ENCODE measurements at places on chromosomes 4 and X.

DNA sequence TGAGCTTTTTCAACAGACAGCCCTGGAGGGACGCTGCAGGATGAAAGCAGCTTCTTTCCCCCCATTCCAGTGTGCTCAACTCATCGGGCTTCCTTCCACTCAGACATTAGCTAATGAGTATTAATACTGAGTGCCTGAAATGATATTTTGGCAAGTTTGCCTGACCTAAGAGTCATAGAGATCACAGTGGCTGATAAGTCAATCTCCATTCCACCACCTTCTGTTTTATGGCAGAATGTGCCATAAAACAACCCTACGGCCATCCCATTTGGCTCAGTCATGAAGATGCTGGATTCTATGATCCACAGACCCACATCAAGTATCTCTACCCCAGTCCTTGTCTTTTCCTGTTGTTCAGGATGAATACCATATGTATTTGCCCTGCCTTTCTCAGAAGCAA is 48.3 kb upstream of the MAB21L2 start:
- DNase-seq = no peak

DNA sequence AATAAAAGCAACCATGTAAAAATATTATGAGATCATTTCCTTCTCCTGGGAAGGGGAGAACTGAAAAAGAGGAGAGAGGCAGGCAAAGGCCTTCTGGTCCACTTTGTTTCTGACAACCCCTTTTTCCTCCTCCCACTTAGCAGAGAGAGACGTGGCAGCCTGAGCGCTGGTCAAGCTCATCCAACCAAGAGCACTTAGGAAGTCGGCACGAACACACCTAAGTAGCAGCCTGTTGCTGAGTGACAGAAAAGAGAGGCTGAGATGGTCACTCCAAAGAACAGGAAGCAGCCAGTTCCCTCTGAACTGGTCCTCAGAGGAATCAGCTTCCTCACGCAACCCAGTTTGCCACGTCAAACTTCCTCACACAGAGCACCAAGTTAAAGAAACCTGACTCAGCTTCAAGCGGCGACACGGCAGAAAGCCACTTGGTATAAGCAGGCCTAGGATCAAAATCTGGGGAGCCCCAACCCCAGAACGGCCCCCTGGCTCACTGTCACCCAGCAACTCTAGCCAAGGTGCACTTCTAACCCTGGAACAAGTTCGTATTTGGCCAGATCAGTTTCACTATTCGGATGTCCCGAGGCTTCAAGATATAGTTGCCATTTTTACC is 861 bp downstream of the SEC24D start:
- peak; percentile 90 for DNase-seq

- no peak for DNase-seq
Measured at GRCh38 chrX:133215017-133215416, 3.1 kb downstream of the TFDP3 start.

- DNase-seq = no peak
Measured at GRCh38 chrX:81240701-81241331, 38.9 kb downstream of the SH3BGRL start.

GRCh38 chr4:80711956-80712355 is 318.6 kb upstream of the BMP3 start:
- DNase-seq = no peak

DNA sequence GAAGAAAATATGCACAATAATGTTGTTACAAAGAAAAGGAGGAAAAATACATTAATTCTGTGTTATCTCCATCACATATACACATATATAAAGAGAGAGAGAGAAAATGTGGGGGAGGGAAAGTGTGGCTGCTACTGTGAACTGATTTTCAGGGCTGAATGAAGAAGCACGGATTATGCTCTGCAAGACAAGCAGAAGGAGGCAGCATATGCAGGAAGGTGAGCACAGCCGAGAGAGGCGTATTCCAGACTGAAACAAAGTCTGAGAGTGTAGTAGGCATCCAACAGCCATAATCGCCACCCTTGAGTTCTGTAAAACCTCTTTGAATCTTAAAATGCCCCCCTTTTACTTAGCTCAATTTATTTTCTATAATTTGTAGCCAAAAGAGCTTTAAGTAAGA is 1081.8 kb upstream of the GRID2 start:
- no peak for DNase-seq

DNA sequence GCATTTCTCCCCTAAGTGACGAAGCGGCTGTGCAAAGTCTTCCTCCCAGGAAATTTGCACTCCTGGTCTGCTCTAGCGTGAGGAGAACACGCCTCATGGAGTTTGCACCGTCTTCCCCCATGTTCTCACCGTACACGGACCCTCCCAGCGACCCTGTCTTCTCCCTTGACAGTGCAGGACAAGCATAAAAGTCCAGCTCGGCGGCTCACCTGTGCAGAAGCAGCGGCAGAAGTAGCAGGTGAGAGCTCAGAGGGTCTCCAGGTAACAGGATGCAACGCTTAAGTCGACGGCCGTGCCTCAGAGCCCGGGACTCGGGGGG is 314 bp downstream of the P2RY8 start:
- no peak for DNase-seq

DNA sequence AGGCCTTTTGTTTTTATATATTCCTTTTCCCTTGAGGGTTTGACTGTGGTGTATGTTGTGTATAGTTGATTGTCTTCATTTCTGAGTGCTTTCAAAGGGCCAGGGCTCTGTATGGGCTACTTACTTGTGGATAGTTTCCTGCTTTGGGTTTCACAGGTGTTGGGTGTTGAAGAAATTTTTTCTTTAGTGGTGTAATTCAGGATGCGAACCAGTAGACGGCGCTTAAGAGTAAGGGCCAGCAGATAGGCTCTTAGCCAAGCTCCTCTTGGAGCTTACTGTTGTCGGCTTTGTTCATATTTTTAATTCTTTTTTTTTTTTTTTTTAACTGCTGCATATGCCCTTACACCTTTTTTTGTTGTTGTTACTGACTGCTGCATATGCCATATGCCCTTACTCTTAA is 276.3 kb upstream of the GALNT7 start:
- DNase-seq = peak; percentile 3

GRCh38 chrX:140713174-140713539 is 3.6 kb downstream of the LINC00632 start:
- no peak for DNase-seq

DNA sequence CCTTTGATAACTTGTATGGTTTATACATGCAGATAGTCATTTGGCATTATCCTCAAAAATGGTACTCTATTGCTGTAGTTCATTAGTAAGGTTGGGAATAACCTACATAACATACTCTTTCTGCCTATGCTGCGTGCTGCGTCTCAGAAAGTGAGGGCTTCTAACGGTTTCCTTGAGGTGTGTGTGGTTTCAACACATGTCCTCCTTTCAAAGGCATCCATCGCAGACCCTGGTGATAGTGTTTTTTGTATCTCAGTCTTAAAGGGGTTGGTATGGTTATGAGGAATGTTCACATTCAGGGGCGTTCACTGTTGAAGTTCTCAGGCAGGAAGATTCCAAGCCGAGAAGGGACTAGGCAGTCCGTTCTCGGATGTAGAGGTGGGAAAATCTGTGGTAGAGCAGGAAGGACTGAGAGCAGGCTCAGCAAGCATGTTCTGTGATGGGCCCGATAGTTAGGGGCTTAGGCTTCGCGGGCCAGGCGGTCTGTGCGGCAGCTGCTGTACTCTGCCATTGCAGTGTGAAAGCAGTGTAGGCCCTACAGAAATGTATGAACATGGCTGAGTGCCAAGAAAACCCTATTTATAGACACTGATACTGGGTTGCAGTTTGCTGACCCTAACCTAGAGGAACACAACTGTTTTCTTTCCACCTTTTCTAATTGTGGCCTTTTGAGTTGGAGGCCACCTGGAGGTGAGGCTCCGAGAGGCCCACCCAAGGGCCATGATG is 123.2 kb downstream of the GPR143 start:
- no peak for DNase-seq

- no peak for DNase-seq
Measured at GRCh38 chrX:136975684-136976470, 57.9 kb downstream of the GPR101 start.

DNA sequence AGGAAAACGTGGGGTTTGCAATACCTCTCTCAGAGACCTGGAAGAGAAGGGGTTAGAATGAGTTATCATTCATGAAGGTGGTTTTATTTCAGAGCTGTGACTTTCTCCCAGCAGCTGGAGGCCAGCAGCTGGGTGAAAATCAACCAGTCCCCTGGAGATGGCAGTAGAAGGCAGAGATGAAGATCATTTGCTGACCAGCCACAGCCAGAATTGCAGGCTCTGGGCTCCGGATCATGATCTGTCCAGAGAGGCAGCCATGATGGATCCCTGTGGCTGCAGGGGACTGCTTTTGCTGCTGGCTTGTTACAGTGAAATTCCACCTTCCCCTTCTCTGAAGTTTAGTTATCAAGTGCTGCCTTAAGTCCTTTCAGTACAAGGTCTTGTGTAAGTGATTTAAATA is 46.9 kb upstream of the TAB3 start:
- DNase-seq = peak; percentile 28

DNA sequence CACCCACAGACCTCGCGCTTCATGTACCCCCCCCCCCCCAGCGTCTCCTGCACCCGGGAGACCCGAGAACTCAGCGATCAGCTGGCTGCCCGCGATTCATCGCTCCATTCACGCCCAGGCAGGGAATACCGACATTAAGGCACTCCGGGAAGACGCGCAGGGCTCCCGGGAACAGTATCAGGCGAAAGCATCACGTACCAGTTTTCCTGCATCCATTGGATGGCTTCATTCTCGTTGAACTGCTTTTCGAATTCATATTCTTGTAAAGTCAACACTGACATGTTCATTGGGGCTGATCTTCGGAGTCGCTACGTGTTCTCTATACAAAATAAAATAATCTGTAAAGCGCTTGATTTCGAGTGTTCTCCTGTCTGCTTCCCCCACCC is 373 bp downstream of the ELOVL6 start:
- DNase-seq = no peak

DNA sequence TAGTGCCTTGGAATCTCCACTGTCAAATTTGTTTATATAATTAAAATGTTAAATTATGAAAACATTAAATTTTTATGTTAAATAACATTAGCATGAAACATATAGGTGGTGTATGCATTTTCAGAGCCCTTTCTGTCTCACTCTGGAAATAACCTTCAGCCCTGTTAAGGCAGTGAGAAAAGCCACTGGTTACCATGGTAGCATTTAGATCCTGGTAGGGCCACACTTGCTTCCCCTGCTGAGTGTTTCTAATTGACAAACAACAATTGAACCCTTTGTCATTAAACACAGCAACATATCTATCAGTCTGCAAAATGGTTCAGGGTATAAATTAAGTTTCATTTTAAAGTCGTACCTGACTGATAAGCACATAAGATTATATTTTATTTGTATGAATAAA is 63.5 kb downstream of the PDK3 start:
- no peak for DNase-seq

- DNase-seq = peak; percentile 12
Measured at GRCh38 chr4:181176306-181176705, 1066.9 kb upstream of the TENM3 start.

GRCh38 chr4:169724260-169724659 is 33.5 kb downstream of the HPF1 start:
- DNase-seq = peak; percentile 31

- peak; percentile 58 for DNase-seq
Measured at GRCh38 chr4:126916626-126917140, 716.1 kb upstream of the INTU start.

DNA sequence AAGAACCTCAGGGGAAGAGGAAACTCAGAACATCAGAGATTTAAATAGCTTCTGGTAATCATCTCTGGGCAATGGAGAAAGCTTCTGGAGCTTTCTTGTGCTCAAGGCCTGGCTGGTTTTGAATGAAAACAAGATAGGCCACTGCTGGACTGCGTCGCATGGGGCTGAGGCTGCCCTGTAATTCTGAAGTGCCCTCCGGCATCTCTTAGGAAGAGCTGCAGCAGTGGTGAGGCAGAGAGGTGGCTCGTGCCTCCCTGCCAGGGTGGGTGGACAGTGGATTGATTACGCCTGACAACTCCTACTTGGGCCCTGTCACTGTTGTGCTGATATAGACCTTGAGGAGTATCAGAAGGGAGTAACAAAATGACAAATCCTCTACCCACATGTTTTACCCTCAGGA is 279.7 kb downstream of the NR3C2 start:
- no peak for DNase-seq

DNA sequence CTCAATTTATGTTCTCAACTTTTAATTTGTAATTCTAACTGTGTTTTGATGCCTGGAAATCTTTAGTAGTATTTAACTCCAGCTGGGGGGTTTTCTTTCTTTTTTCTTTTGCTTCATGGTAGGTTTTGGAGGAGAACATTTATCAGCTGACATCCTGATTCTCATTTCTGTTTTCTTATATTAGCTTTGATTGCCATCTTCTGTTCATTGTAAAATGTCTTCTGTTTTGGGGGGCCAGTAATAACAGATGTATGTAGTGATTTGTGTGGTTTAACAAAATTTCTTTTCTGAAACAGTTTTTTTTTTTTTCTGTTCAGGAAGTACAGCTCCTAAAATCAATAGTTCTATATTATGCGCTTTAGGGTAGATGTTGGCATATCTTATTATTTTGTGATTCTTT is 182.2 kb downstream of the GABRB1 start:
- no peak for DNase-seq

- DNase-seq = no peak
Measured at GRCh38 chr4:53778155-53778554, 186.9 kb upstream of the LNX1 start.

DNA sequence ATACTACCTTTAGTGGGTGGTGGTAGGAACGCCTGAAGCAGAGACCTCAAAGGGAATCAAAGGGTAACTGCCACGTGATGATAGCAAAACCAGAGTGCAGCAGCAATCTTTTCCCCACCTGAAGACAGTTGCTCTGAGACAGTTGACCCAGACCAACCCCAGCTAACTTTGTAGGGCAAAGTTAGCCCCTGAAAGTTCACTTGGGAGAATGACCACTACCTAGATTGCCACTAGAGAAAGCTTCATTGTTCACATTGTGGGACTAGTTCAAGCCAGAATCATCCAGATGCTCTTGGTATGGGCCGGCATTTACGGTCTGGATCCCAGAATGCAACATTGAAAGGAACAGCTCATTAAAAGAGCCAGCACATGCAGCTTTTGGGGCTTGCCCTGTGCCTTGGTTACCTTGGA is 4.1 kb downstream of the SEPTIN6 start:
- no peak for DNase-seq

DNA sequence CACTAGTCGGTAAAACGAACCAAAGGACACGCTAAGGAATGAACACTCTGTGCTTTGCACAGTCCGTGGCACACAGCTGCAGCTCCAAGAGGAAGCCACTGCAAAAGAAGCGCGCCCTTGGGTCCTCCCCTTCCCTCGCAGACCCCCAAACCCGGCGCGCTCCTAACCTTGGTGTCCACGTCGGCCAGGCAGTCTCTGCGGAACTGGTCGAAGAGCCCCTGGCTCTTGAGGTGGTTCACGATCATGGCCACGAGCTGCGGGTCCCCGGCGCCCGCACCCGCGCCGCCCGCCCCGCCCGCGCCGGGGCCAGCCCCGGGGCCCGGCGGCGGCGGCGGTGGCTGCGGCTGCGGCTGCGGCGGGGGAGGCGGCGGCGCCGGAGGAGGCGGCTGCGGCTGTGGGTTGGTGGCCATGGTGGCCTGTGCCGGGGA is 333 bp downstream of the BOD1L1 start:
- no peak for DNase-seq

GRCh38 chrX:119686087-119686691 is 6.8 kb downstream of the SEPTIN6 start:
- no peak for DNase-seq

- no peak for DNase-seq
Measured at GRCh38 chrX:129744861-129745321, 6.1 kb downstream of the XPNPEP2 start.

- no peak for DNase-seq
Measured at GRCh38 chrX:156008915-156009314, 11.4 kb downstream of the IL9R start.

GRCh38 chr4:147689067-147689466 is 5.1 kb upstream of the PRMT9 start:
- DNase-seq = no peak
